ENCODE measurements at places on chromosomes 12 and 14.

DNA sequence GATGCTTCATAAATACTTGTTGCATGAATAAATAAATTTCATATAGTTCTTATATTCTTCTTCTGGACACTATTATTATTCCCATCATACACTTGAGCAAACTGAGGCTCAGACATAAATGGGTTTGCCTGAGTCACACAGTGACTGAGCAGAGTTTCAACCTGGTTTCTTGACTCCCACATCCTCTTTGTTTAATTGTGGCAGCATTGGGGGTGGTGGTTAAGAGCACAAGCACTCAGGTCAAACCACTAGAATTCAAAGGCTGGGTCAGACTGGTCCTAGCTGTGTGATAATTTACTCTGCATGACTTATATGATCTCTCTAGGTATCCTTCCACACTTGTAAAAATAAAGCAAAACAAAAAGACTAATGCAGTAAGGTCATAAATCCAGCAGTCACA is 274.9 kb upstream of the SRRM4 start:
- H3K27me3 ChIP-seq = peaks cover 4% of the 10 kb centered on the region
- H3K4me3 ChIP-seq = no peak overlapping the region
- no peak for DNase-seq
- H3K4me1 ChIP-seq = no peaks in the 10 kb centered on the region
- no peaks in the 10 kb centered on the region for H3K36me3 ChIP-seq

- H3K27ac ChIP-seq = no peak overlapping the region
- no peaks in the 10 kb centered on the region for H3K27me3 ChIP-seq
- H3K4me1 ChIP-seq = no peaks in the 10 kb centered on the region
- no peak for DNase-seq
- no peaks in the 10 kb centered on the region for H3K36me3 ChIP-seq
Measured at GRCh38 chr12:31765931-31766330, 37.1 kb upstream of the AMN1 start.

- no peaks in the 10 kb centered on the region for H3K36me3 ChIP-seq
- H3K4me1 ChIP-seq = peaks cover 25% of the 10 kb centered on the region
- peak overlapping the region; percentile 50 for H3K27ac ChIP-seq
Measured at GRCh38 chr12:54215989-54216796, 27.4 kb upstream of the SMUG1 start.

DNA sequence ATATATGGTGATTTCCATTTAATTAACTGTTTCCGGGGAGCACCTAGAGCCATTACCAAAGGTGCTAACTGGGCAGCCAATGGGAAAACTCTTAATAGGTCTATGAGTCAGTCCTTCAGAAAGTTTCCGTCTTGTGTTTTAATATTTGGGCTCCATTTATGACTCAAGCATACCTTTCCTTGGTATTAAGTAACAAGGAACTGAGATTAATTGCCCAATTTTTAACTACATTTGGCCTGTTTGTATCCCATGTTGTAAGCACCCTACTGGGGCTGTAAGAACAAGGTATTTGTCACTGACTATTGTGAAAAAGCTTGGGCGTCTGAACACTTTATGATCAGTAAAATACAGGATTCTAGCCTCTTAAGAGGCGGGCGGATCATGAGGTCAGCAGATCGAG is 62.8 kb upstream of the FOXN3 start:
- no peaks in the 10 kb centered on the region for H3K4me1 ChIP-seq
- no peak overlapping the region for H3K27ac ChIP-seq
- H3K4me3 ChIP-seq = no peak overlapping the region
- no peak for DNase-seq
- H3K36me3 ChIP-seq = peaks cover 6% of the 10 kb centered on the region

DNA sequence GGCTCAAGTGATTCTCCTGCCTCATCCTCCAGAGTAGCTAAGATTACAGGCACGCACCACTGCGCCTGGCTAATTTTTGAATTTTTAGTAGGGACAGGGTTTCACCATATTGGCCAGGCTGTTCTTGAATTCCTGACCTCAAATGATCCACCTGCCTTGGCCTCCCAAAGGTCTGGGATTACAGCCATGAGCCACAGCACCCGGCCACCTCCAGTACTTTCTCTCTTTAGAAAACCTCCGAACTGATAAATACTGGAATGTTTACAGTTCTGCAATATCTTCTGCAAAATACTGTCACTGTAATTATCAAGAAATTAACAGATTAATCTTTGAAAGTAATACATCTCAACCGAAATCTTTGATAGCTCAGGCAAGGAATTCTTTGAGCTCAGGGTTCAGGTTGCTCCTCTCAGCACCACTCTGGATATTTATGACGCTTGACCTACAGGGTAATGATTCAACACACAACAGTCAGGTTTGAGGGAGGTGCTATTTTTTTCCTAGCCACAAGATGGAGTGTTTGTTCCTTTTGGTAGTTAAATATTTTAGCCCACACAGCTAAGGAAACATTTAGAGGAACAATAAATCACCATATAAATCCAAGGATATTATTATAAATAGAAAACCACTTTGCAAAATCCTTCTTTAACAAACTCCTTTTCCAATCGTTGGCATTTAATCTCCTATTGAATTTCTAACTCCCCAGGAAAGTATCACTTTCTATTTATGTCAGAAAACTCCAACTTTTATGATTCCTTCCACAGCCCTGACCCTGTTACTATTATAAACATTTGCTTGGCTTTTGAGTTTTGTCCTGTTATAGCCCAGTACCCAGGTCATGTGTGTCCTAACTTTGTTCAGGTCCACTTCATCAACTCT is 48.6 kb upstream of the GTF2A1 start:
- H3K27ac ChIP-seq = no peak overlapping the region
- peak; percentile 18 for DNase-seq

GRCh38 chr12:68013181-68013580 is 23.9 kb downstream of the IFNG-AS1 start:
- no peak overlapping the region for H3K27ac ChIP-seq
- no peak for DNase-seq
- H3K4me1 ChIP-seq = peaks cover 21% of the 10 kb centered on the region
- H3K27me3 ChIP-seq = no peaks in the 10 kb centered on the region

- H3K4me3 ChIP-seq = no peak overlapping the region
- H3K36me3 ChIP-seq = no peaks in the 10 kb centered on the region
- no peaks in the 10 kb centered on the region for H3K4me1 ChIP-seq
- no peaks in the 10 kb centered on the region for H3K27me3 ChIP-seq
- DNase-seq = no peak
- no peak overlapping the region for H3K27ac ChIP-seq
Measured at GRCh38 chr12:51905471-51906429, 1.6 kb upstream of the ACVRL1 start.

- H3K27me3 ChIP-seq = no peaks in the 10 kb centered on the region
- no peak for DNase-seq
- H3K4me1 ChIP-seq = no peaks in the 10 kb centered on the region
- H3K27ac ChIP-seq = no peak overlapping the region
Measured at GRCh38 chr12:91610561-91610960, 427.9 kb upstream of the DCN start.

- H3K4me1 ChIP-seq = peaks cover 44% of the 10 kb centered on the region
- no peak for DNase-seq
- H3K36me3 ChIP-seq = no peaks in the 10 kb centered on the region
- H3K4me3 ChIP-seq = peak within 1 kb of the TSS; percentile 64
Measured at GRCh38 chr14:64704143-64704742, at the start of gene PLEKHG3. PLEKHG3 (plus strand) TSS chr14:64704424; CDS start chr14:64727632, 23,208 bp downstream.

DNA sequence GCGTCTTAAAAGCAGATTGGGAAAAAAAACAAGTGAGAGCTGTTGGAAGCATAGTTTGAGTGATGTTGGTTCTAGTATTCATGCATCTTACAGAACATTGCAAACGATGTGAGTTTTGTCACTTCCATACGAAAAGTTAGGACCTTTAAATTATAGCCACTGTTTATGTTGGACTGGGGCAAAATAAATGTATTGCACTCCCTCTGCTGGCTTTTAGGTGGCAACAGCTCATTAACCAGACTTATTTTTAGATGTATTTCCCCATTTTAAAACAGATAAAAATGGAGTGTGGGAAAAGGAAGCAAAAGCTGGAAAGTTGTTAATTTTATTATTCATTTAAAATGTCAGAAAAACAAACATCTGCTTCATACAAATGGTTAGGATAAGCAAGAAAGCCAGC is 111.9 kb downstream of the LGR5 start:
- DNase-seq = peak; percentile 6
- H3K36me3 ChIP-seq = no peaks in the 10 kb centered on the region
- no peaks in the 10 kb centered on the region for H3K27me3 ChIP-seq
- H3K4me3 ChIP-seq = no peak overlapping the region

- no peaks in the 10 kb centered on the region for H3K36me3 ChIP-seq
- H3K4me1 ChIP-seq = peaks cover 8% of the 10 kb centered on the region
- H3K27me3 ChIP-seq = no peaks in the 10 kb centered on the region
Measured at GRCh38 chr12:116354534-116354933, 77.0 kb upstream of the MED13L start.

DNA sequence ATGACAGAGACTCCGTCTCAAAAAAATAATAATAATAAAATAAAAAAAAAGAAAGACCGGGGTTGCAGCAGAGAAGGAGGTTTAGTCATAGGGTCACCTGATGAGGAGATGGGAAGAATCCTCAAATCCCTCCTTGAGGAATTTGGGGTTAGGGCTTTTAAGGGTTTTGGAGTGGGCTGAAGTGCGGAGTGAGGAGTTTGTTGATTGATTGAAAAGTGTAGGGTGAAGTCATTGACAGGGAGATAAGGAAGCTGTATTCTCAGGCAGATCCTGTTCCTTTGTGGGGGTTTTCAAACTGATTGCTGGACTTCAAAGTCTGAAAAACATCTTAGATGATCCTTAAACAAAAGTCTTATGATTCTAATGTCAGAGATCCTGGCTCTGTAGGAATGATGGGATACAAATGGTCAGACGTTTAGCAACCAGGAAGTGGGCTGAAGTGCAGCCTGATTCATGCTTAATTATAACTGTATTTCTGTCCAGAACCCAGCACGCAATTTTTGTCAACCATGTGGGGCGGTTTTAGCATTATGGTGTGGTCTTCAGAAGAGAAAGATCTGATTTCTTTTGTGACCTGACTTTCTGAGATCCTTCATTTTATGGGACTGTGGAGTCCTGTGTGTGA is 16.0 kb downstream of the FNTB start:
- no peaks in the 10 kb centered on the region for H3K4me1 ChIP-seq
- H3K27ac ChIP-seq = no peak overlapping the region
- peaks cover 13% of the 10 kb centered on the region for H3K36me3 ChIP-seq
- no peaks in the 10 kb centered on the region for H3K27me3 ChIP-seq
- no peak overlapping the region for H3K4me3 ChIP-seq

- H3K4me1 ChIP-seq = no peaks in the 10 kb centered on the region
- H3K27ac ChIP-seq = no peak overlapping the region
- H3K27me3 ChIP-seq = no peaks in the 10 kb centered on the region
- no peak overlapping the region for H3K4me3 ChIP-seq
Measured at GRCh38 chr14:26078561-26078960, 519.3 kb downstream of the NOVA1 start.

DNA sequence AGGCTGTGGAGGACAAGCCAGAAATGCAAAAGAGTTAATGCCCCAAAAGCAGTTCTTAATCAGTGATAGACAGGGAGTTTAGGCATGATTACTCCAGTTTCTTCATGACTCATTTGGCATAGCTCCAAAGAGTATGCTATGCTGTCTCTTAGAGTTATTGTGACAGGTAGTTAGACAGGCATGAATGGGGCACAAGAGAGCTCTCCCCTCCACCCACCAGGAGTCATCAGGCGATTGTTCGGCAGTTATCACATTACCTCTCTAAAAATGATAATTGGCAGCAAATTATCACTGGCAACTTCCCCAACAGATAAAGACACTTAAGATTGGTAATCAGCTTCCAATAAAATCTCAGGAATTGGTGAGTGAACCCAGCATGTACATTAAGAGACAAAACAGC is 320.1 kb downstream of the DAD1 start:
- no peaks in the 10 kb centered on the region for H3K4me1 ChIP-seq
- no peak overlapping the region for H3K4me3 ChIP-seq
- H3K36me3 ChIP-seq = no peaks in the 10 kb centered on the region
- H3K27me3 ChIP-seq = no peaks in the 10 kb centered on the region
- no peak for DNase-seq

DNA sequence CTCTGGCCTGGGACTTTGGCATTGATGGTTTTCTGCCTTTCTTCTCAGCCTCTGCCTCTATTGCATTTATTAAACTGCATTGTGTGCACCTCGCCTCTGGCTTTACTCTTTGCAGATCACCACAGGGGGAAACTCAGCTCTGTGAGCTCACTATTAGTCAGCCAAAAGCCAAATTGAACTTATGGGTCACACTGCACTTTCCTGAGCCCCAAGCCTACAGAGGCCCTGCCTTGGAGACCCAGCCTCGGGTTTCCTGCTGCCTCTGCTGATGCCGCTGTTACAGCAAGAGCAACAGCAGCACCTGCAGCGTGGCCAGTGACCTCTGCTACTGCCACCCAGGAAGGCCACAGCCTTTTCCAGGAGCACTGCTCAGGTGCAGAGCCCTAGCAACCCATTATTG is 122.5 kb downstream of the DAD1 start:
- H3K4me3 ChIP-seq = no peak overlapping the region
- H3K36me3 ChIP-seq = no peaks in the 10 kb centered on the region
- no peak for DNase-seq
- no peak overlapping the region for H3K27ac ChIP-seq
- no peaks in the 10 kb centered on the region for H3K4me1 ChIP-seq

DNA sequence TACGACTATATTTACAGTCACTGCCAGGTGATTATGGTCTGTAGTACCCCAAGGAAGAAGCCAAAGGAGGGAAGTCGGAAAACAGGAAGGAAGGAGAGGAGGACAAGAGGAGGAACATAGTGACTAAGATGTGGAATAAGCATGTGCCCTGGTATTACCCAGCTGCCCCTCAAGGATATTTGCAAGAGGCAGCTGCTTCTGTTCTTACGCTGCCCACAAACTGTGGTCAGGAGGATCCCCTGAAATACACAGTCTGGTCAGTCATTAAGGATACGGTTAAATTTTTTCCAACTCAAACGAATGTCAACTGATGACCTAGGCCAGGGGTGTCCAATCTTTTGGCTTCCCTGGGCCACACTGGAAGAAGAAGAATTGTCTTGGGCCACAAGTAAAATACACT is 126.5 kb downstream of the CMAS start:
- H3K27me3 ChIP-seq = no peaks in the 10 kb centered on the region
- H3K4me3 ChIP-seq = no peak overlapping the region
- no peaks in the 10 kb centered on the region for H3K4me1 ChIP-seq
- DNase-seq = no peak

- H3K4me1 ChIP-seq = no peaks in the 10 kb centered on the region
- no peak overlapping the region for H3K4me3 ChIP-seq
- no peaks in the 10 kb centered on the region for H3K27me3 ChIP-seq
Measured at GRCh38 chr12:32051511-32052211, 55.0 kb upstream of the BICD1 start.

- peaks cover 3% of the 10 kb centered on the region for H3K27me3 ChIP-seq
- no peak overlapping the region for H3K4me3 ChIP-seq
- H3K27ac ChIP-seq = no peak overlapping the region
- no peak for DNase-seq
- no peaks in the 10 kb centered on the region for H3K4me1 ChIP-seq
Measured at GRCh38 chr14:94545131-94545841, 16.0 kb upstream of the SERPINA4 start.

Measured in naive thymus-derived CD4-positive, alpha-beta T cell (primary cell).